ENCODE measurements at places on chromosomes 13 and 19. TPM values are rescaled to one million over a fixed set of nuclear protein-coding genes. Genes with fewer than 3 reads are reported as not detected.

- no peak for DNase-seq
These were observed 670 bp downstream of the MAP2K7 start for GRCh38 chr19:7904074-7905020.

DNA sequence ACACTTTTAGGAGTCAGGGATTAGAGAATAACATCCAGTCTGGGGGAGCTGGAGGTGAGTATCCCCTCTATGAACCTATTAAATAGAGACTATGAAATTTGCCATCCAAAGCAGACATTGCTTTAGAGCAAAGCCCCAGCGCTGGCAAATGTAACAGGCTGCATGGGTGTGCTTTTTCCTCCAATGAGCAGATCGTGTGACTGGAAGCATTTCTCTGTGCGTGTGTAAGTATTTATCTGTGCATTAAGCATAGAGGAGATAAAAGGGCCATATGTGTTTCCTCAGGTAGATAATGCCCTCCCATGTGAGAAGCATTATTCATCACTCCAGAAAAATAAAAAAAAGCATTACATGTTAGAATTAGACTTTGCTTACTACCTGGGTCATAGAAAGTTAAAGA is 924 bp downstream of the TNFSF13B start:
- DNase-seq, result no peak

GRCh38 chr13:31853643-31854326 is 114.5 kb downstream of the RXFP2 start:
- no peak for DNase-seq

DNA sequence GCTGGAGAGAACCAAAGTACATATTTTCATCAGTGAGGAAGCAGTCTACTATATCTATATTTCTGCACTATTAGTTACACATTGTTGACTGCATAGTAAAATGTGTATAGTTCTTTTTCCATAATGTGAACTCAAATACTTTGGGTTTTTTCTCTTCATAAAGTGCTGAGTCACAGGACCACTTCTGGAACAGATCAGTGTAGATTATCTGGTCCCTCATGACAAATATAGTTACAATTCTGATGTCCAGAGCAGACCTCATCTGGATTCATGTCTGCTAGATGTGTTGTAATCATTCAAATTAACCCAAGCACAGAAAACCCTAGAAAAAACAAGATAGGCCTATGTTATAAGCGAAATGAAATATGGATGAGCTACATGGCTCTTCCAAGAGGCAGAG is 171.4 kb downstream of the SUCLA2 start:
- DNase-seq, result no peak

DNA sequence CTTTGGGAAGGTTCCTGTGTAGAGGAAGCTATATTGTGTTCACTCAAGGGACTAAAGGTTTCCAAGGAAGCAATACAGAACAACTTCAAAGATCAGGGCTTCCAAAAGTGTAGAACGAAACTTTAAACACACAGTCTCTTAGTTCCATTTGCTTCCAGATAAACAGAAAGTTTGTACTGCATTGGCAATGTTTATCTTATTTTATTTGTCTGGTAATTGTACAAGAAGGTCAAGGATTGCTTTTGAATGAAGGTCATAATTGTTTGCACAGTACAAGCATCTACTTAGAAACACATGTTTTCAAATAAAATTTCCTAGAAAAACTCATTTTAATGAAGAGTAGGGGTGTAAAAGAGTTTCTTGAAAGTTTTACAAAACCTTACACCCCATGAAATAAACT is 712.7 kb upstream of the SGCG start:
- no peak for DNase-seq

- DNase-seq, result no peak
These were observed 34.0 kb downstream of the KCTD4 start for GRCh38 chr13:45166858-45167257.

- DNase-seq, result no peak
These were observed 419 bp downstream of the KDM4B start for GRCh38 chr19:4969292-4969771.

DNA sequence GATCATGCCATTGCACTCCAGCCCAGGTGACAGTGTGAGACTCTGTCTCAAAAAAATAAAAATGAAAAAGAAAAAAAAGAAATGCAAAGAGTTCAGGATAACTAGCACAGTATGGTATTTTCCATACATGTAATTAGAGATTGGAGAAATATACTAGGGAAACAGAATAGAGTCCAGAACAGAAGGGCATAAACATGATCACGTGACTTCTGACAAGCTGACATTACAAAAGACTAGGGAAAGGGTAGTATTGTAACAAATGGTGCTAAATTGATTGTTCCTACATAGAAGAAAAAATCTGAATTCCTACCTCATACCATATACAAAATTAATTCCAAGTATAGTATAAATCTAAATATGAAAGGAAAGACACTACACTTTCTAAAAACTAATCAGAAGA is 1.3 kb upstream of the NLRP5 start:
- DNase-seq, result no peak

GRCh38 chr13:28622286-28622685 is 36.6 kb upstream of the POMP start:
- no peak for DNase-seq

DNA sequence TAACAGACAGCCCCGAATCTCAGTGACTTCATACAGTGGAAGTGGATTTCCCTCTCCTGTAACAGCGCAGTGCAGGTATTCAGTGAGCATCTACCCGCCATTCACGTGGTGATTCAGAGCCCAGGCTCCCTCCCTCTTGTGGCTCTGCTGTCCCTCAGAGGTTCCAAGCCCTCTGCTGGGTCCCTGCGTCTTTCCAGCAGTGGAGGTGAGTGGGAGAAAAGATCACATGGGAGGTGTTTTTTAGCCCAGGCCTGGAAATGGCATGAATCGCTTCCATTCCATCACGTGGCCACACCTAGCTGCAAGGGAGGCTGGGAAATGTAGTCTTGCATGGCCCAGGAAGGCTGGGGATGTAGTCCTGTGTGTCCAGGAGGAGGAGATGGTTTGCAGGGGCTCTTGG is 61.4 kb downstream of the DPF1 start:
- no peak for DNase-seq

DNA sequence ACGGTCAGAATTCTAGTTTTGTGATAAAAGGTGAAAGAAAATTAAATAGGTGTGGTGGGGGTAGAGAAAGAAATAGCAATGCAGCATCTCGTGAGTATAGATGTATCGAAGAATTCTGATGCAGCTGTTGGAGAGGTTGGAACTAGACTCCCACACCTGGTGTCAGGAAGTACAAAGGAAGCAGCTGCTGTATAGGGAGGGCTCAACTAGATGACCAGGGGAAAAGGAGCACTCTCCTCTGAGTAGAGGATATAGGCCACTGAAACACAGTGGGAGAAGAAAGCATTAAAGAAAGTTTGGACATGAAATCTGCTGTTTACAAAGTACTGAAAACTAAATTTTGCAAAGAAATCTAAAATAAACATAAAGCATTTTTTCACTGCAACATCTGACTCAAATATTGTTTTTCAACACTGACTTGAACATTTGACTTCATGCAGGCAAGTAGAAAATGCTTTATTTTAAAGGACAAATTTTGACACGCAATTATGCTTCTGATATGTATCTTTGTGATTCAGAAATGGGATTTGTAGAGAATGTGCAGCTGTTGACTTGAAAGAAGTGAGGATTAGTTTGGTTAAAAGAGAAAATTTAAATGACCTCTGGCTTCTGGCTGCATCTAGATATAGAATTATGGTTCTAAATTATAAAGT is 82.2 kb downstream of the MIPEP start:
- peak; percentile 92 for DNase-seq

GRCh38 chr13:84831666-84832657 is 949.7 kb upstream of the SLITRK1 start:
- DNase-seq, result no peak

DNA sequence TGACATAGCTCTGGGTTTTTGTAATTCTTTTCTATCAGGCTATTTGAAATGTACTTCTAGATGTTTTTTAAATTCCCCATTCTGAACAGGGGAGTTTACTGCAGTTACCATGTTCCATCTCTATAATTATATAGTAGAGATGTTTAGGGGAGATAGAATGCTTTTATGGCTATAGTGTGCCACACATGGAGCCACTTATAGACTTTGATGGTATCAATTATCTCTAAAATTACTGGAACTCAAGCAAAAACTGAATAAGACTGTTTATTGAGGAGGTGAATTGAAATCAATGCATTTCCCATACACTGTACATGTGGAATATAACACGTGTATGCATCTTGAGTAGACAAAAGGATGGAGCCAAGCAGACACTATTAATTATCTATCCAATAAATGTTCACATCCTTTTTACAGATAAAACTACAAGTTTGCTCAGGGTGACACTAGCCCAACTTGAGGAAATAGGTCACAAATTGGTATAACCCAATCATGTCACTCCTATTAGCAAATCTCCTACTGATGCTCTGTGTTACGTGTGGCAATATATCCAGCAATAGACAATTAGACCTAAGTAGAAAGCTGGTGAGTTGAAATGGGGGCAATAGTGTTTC is 1882.6 kb downstream of the PCDH9 start:
- no peak for DNase-seq

- DNase-seq, result no peak
These were observed 15.2 kb downstream of the CCNA1 start for GRCh38 chr13:36447501-36447900.

- no peak for DNase-seq
These were observed 106.9 kb downstream of the KLF12 start for GRCh38 chr13:74027161-74027779.

GRCh38 chr19:19997656-19998268 is 41.5 kb downstream of the ZNF682 start:
- DNase-seq, result peak; percentile 1

Gene FGF14
- total RNA-seq, result 0.06 TPM

Gene CGB5
- total RNA-seq, result 1.1 TPM

Gene B9D2
- total RNA-seq, result 5.3 TPM

Gene OR10H1
- not detected for total RNA-seq

Gene FOXA3
- not detected for total RNA-seq

Gene PRKCG
- total RNA-seq, result not detected

Gene FAAP24
- 7.1 TPM for total RNA-seq

Gene TGFB1
- total RNA-seq, result 11.7 TPM

Gene CD79A
- total RNA-seq, result 0.64 TPM

Gene LENG9
- 3.8 TPM for total RNA-seq
